ENCODE measurements at places on chromosomes 1 and 21. TPM values are rescaled to one million over a fixed set of nuclear protein-coding genes. Genes with fewer than 3 reads are reported as not detected.

Gene NPHS2
- not detected for total RNA-seq

Gene RGS18
- total RNA-seq, result 1.8 TPM

Gene FCRL6
- total RNA-seq, result 0.49 TPM

Gene RERE
- 215 TPM for total RNA-seq

Gene DENND2D
- total RNA-seq, result 134 TPM

Gene DNAH14
- total RNA-seq, result 27.5 TPM

Gene UBE2U
- not detected for total RNA-seq

Gene C1QA
- 64.0 TPM for total RNA-seq

All from ureter (tissue), 1 donor.